ENCODE measurements at places on chromosomes 3 and 15.

DNA sequence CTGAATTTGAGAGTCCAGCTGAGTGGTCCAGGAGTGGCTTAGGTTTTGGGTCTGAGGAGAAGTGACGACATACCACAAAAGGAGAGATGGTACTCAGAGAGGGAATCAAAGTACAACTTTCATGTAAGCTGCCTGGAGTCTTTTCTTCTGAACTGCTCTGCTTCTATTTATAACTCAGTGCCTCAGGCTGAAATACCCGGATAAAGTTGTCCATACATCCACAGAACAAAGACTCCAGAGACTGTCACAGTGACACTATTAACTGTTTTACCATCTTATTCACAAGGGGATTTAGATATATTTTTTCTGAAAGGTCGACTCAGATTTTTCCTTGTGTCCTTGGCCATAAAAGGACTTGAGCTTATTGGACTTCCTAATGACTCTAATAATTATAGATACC lies 264.3 kb upstream of the DNAJC19 start:
- DNase-seq, result no peak

DNA sequence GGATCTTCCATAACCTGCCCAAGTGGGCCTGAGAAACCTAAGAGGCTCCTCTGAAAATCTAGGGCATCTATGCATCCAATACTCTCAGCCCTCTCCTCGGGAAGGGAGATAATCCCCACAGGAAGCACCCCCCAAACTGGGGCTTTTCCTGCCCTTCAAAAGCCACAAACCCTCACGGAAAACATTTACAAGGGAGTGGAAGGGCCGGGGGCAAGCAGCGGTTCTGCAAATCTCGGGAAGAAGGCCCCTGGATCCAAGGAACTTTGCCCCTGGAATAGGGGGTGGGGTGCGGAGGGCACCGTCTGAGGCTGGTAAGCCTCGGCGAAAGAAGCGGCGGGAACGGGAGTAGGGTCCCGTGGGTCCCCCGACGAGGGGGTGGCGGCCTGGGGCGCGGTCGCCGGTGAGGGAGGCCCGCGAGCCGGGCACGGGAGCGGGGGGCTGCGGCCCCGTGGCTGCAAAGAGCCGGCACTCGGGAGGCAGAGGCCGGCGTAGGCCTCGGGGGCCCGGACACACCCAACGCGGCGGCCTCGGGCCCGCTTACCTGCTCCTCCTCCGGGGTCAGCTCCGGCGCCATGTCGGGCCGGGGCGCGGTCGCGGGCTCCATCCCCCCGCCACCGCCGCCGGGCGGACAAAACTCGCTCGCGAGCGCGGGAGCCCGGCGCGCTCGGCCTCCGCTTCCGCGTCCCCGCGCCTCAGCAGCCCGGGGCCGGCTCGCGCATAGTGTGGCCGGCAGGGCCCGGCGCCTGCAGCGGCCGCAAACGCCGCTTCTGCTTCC lies 755 bp downstream of the PTPN9 start:
- no peak for DNase-seq

DNA sequence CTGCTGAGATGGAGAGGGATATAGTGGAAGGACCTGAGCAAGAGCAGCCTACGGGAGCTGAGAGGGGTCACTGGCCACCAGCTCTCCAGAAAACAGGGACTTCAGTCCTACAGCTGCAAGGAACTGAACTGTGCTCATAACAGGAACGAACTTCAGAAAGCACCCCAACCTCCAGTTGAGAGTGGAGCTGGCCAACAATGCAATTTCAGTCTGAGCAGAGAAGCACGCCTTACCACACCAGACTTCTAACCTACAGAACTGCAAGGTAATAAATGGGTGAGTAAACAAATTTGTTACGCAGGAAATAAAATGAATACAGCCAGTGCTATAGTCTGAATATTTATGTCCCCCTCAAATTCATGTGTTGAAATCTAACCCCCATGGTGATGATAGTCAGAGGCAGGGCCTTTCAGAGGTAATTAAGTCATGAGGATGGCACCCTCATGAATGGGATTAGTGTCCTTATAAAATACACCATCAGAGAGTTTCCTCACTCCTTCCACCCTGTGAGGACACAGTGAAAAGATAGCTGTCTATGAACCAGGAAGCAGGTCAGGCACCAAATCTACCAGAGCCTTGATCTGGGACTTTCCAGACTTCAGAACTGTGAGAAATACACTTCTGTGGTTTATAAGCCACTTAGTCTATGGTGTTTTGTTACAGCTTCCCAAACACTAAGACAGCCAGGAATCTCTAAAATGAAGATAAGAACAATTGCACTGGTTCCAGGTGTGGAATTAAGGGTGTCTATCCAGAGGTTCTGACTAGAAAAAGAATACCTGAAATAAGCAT lies 58.6 kb downstream of the SYNM start:
- no peak for DNase-seq

DNA sequence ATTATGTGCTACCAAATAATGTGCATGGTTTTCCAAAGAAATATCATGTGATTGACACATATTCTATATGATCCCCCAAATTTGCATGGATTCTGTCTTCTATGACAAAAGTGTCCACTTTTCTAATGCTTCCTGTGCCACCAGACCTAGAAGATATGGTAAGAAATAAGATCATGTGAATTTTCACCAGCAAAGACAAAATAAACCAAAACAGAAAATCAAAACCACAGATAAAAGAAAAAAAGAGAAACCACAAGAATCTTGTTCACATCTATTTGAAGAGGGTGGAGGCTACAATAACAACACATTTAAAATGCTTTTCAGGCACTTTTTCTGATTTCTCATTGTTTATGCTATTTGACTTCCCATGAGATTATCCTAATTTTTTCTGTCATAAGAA lies 303.4 kb downstream of the DIPK2A start:
- no peak for DNase-seq

DNA sequence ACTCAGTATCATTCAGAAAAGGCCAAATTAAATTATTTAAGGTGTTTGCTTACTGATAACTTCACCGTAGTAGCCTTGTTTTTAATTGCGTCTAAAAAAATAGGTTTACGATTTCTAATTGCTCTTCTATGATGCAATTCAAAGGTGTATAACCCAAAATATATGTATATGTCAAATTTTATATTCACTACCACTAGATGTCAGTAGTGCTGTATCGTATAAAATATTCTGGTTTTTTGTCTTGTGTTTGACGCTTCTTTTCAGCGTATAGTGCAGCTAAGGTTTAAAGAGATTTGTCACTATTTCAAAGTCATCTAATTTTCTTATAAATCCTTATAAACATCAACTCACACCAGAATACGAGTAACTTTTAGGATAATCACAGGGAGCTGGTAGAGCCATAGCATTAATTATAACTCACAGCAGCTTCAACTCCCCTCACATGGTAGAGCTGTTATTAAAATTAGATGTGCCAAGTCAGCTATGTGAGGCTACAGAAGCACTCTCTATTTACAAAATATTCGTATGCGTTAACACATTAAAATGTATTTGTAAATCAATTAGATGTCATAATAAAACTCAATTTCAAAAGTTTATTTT lies 3.5 kb downstream of the PFN2 start:
- DNase-seq, result no peak

GRCh38 chr15:101107625-101108460 lies 144.0 kb downstream of the CHSY1 start:
- DNase-seq, result no peak

DNA sequence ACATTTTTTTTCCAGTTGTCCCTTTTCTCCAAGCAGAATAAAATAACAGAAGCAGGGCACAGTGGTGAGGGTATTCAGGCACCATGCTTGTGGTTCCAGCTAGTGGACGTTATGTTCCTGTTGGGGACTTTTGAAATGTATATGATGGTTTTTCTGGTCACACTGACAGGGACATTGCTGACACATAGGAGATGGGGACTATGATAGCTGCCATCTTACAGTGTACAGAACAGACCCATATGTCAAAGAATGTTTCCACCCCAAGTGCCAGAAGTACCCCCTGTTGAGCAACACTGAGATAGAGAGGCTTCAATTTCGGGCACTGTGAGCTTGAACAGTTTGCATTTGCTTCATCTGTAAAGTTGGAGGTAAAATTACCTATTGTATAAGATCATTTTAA lies 38.6 kb downstream of the MCTP2 start:
- DNase-seq, result no peak

- DNase-seq, result no peak
Measured at GRCh38 chr3:57244946-57245345, 17.4 kb downstream of the APPL1 start.

- DNase-seq, result no peak
Measured at GRCh38 chr3:12142476-12142875, 16.2 kb downstream of the TIMP4 start.

DNA sequence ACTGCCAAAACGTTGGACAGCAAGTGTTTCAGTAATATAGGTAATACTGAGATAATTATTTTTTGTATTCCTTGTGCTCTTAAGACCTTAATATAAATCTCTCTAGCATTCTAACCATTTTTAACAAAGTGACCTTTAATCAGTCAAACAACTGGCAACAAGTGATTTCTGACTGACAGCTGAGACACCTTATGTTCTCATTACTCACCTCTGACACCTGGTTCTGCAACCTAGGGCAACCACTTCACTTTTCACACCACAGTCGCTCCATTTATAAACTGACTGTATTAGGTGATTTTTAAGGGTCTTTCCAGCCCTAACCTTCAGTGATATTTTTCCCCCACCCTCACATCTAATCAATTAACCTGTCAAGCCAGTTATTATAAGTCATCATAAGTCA lies 60.4 kb upstream of the C15orf61 start:
- no peak for DNase-seq

- no peak for DNase-seq
Measured at GRCh38 chr3:3145831-3146230, 19.1 kb downstream of the TRNT1 start.

DNA sequence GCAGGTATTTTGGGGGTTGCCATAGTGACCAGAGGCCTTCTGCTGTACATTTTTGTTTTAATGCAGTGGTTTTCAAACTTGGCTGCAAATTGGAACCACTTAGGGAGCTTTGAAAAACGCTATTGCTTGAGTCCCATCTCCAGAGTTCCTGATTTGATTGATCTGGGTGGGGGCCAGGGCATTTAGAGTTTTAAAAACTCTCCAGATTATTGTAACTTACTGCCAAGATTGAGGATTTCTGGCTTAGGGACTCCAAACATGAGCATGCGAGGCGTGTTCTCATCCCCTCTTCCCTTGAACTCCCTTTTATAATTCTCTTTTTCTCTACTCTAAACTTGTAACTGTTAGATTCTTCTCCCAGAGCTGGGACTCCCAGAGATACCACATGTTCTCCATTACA lies 340.8 kb upstream of the SUCLG2 start:
- DNase-seq, result no peak

DNA sequence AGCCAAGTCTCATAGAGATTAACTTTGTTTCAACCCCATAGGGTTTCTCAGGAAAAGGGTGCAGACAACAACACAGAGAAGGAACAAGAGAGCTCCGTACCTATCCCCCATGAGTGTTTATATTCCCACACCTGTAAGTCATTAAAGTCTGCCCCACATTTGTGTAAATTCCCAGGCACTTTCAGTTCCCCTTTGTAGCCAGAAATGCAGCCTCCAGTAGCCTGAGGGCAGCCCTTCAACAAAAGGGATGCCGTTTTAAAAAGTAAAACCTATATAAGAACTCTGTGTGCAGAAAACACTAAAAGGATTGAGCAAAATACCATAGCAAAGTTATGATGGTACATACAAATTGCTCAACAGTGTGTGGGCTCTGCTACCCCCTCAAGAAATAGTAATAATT lies 59.7 kb upstream of the TMEM108 start:
- DNase-seq, result no peak

DNA sequence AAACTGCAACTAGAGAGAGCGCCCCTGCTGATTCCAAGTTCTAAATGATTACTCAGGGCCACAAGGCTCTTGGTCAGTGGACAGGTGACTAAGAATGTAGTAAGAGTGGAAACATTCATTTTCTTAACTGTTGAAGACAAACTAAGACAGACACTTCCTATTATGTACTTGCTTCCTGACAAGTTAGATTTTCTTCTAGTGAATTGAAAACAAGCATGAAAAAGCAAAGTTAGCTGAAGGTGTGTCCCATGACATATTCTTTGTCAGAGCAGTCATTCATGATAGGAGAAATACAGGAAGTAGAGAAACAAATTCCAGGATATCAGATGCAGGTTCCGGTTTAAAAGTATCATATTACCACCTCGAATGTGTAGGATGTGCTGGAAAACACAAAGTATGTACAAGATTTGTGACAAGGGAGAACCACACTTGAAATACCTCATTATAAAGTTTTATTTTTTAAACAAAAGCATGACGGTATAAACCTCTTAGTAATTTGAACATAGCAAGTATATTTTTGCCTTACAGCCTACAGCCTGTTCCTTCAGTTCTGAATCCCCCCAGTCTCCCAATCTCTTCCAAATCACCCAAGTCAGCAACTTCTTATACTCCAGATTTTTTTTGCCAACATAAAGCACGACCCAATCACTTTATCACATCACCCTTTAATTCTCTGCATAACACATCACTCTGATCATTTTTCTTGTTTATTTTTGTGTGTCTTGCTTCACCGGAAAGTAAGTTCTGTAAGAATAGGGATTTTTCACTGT lies 6.2 kb downstream of the TSPAN3 start:
- no peak for DNase-seq

- DNase-seq, result no peak
Measured at GRCh38 chr3:67685499-67685898, 31.1 kb upstream of the SUCLG2 start.

DNA sequence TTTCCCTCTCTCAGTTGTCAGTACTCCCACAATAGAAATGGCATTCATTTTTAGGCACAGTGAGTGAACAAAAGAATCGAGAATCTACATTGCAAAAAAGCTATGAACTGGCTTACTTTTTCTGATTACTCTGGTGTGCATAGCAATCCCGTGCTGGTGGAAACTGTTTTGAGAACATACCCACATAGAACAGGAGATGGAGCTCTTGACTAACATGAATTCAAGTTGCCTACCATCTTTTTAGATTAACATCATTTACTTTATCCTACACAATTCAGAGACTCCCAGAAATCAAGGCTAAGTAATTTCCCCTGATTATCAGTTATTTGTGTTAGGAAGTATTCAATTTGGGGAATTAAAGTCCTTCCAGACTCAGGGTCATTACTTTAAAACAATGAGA lies 326.6 kb downstream of the ARPP21 start:
- no peak for DNase-seq

GRCh38 chr3:141109751-141110150 lies 58.6 kb downstream of the SPSB4 start:
- no peak for DNase-seq
